ENCODE measurements at places on chromosomes 6 and 20.
A peak's percentile ranks its signal among the peaks of the same experiment; 100 is the strongest.

DNA sequence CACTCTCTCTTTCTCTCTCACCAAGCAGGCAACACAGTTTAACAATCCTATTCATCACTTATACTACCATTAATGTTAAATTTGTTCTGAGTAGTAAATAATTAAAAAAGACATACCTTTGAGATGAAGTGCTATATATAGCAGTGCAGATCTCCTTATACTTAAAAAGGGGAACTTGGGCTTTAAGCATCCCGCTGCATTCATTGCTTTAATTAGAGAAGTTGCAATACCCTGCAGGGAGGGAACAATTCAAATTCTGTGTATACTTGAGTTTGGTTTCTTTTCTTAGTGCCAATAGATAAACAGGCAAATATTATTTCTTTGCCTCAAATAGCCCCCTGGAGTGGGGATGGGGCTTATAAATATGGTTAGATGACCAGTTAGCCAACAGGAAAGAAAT is 10.8 kb upstream of the ZBTB24 start:
- no peak for DNase-seq

DNA sequence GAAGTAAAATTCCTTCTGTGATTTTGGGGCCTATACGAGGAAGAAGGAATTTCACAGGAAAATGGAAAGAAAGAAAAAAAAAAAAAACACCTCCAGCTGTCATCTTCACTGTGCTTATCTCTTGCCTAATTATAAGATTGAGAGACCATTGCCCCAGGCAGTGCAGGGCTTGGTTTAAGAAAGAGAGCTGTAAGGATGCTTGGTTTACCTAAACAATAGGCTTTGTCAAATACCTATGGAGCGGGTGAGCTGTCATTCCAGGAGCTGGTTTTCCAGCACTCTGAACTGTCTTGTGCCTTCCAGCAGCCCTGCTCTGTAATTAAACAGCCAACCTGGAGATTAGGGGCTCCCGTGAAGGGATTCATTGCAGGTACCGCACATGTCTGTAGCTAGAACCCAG is 137.8 kb downstream of the EDN3 start:
- DNase-seq, result peak; percentile 85

GRCh38 chr6:167984144-167984719 is 13.2 kb upstream of the KIF25 start:
- DNase-seq, result peak; percentile 45

DNA sequence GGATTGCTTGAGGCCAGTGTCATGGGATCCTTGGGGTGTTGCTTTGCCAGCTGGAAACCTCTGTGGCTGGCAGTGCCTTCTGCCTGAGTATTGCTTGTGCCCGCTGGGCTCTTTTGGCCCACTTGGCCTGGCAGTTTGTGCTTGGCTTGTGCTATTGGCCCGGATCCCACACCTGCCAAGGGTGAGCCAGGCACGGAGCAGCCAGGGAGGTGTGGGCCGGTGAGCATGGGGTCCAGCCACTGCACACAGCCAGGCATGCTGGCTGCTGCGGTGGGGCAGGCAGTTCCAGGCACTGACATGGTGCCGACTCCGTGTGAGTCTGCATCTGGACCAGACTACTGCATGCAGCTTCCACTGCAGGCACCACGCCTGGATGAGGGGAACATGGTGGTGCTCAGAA is 62.5 kb upstream of the SYNCRIP start:
- no peak for DNase-seq

DNA sequence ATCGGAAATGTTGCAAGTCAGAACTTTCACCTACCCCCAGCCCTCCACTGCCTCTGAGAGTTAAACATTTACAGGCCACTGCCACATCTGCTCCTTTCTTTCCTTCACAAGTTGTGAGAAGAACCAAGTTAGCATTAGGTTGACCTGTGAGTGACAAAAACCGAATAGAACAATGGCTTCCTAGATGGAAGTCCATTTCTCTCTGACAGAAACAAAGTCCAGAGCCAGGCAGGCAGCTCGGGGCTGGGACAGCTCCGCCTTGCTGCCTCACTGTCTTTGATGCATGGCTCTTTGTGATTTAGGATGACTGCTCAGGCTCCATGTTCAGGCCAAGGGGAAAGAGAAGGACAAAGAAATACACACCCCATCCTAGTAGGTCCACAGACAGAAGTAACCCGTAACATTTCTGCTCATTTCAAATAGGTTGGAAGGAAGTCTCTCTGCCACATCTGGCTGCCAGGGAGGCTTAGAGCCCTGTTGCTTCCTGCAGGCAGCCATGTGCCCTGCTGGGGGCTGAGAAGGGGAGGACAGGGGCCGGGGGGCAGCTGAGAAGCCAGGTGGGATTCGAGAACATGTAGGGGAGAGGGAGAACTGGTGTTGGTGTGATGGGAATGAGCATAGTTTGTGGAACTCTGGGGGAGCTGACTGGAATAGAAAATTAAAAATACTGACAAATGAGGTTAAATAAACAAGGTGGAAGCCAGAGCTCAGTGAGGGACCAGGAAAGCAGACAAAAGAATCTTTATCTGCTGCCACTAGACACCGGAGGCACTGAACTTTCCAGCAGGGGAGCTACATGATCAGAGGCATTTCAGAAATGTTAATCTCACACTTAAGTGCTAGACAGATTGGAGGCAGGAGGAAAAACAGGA is 19.5 kb upstream of the IER3 start:
- peak; percentile 91 for DNase-seq

DNA sequence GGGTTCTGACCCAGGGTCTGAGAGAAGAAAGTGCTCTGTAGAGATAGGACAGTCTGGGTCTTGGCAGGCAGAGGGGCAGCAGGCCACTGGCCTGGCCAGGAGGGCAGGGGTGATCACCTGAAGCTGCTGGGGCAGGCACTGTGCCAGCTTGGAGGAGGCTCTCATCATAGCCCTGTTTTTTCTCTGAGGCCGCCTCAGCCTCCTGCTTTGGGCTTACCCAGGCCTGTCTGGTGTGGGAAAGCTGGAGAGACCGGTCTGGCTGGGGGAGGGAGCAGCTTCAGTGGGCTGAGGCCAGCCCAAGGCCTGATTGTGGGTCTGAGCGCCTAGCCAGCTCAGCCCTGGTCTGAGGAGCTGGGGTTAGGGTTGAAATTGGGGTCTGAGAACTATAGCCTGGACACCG is 3.9 kb downstream of the LPIN3 start:
- DNase-seq, result peak; percentile 81

DNA sequence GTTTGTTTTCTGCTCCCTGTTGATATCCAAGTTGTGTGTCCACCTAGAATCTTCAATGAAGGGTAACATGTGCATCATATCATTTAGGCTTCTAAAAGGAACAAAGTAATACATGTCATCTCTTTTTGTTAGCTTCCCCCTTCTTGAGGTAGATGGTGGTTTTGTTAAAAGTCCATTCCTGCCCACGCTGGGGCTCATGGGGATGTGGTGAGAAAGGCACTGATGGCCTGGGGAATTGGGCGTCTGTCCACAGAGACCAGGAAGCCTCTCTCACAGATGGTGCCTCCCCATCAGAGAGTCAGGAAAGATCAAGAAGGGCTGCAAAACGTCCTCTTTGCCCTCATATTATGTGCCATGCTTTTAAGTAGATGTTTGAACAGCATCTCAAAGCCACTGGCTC is 32.5 kb downstream of the GNAS start:
- no peak for DNase-seq

Data from islet precursor cell (in vitro differentiated cells).